ENCODE measurements at places on chromosomes 16 and 17. TPM values are rescaled to one million over a fixed set of nuclear protein-coding genes. Genes with fewer than 3 reads are reported as not detected.

The SEPTIN12 gene
- not detected for polyA plus RNA-seq

The ACBD4 gene
- polyA plus RNA-seq, result 17.9 TPM

The CHST6 gene
- not detected for polyA plus RNA-seq

The RNF112 gene
- not detected for polyA plus RNA-seq

The DHRS7B gene
- polyA plus RNA-seq, result 11.8 TPM

The AOC3 gene
- not detected for polyA plus RNA-seq

The GRB7 gene
- not detected for polyA plus RNA-seq

The KRTAP4-9 gene
- polyA plus RNA-seq, result not detected

The UTS2R gene
- not detected for polyA plus RNA-seq

DNA sequence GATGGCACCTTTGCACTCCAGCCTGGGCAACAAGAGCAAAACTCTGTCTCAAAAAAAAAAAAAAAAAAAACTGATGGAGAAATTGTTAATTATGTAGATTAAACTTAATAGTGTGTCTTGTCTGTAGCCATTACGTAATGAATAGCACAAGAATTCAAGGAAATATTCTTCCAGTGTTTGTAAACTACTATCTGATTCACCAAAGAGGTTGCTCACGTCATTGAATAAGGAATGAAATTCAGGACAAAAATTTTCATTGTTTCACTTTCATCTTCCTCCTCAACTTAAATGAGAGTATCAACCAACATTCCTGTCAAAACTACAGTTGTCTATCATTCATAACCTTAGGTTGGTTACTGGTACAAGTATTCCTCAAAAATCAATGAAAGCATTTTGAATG is 30.7 kb upstream of the MYO18A start:
- no peak for DNase-seq

DNA sequence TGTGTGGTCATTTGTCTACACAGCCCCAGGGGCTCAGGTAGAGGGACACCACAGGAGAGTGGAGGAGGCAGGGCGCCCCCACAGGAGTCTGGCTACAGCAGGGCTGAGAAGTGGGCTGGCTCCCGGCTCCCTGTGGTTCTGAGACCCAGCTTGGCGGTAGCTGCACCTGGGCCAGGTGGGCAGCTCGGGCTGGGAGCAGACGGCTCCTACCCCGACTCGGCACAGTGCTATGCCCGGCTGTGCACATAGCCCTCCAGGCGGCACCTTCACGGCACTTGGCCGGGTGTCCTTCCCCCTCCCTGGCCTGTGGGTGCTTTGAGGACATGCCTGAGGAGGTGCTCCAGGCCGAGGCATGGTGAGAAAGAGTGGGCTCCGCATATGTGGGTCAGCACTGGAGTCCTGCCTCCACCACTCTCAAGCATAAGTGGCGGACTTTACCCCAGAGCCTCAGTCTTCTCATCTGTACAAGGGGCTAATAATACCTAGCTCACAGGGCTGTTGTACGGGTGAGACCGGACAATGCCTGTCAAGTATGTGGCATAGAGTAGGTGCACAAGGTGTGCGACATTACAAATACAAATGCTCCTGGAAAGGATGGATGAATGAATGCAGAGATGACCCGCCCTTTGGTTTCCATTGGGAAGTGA is 50.1 kb upstream of the JPH3 start:
- no peak for DNase-seq

GRCh38 chr16:55232822-55233221 is 91.2 kb upstream of the IRX6 start:
- DNase-seq, result no peak

DNA sequence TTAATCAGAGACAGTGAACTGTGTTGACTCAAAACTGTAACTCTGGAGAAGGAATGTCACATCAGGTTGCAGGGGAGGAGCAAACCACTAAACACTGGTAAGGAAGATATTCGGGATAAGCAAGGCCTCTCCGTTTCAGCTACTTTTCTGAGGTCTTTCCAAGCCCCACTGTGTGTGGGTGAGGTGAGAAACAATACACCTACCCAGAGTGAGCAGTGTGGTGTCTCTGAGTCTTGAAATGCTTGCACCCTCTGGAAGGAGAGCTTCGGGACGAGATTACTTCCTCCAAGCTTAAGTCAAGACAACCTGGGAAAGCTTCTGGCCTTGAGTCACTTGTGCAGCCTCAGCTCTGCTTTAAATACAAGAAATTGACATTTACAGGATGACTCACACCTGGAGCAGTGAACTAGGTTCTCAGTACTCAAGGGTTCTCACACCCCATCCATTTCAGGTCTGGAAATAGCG is 2.5 kb upstream of the MAP3K14 start:
- no peak for DNase-seq

DNA sequence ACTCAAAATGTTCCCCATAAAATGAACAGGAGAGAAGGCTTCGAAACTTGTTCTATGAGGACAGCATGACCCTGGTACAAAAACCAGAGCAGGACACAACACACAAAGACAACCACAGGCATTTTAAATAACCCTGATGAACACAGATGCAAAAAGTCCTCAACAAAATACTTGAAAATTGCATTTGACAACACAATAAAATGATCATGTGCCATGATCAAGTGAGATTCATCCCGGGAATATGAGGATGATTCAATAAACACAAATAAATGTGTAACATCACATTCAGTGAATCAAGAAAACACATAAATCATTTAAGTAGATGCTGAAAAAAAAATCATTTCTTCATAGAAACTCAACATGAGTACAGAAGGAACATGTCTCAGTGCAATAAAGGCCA is 208.4 kb upstream of the WSB1 start:
- DNase-seq, result no peak

DNA sequence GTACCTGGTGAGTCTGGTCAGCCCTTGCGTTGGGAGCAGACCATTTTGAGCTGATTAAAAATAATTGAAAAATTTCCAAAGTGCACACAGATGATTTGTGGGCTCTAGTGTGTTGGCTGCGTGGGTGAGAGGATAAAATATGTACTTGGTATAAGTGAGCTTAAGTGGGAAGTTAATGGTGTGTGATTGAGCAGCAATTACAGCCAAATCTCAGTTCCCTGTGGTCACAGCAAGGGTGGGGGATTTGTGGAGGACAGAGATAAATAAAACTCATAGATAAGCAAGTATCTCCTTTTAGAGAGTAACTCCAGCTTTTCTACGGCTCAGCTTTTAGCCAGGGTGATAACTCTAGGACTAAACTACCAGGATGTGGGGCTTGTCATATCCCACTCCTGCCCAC is 390.4 kb downstream of the UTP18 start:
- DNase-seq, result no peak

- DNase-seq, result no peak
Measured at GRCh38 chr17:50660887-50661345, 26.2 kb downstream of the ABCC3 start.

DNA sequence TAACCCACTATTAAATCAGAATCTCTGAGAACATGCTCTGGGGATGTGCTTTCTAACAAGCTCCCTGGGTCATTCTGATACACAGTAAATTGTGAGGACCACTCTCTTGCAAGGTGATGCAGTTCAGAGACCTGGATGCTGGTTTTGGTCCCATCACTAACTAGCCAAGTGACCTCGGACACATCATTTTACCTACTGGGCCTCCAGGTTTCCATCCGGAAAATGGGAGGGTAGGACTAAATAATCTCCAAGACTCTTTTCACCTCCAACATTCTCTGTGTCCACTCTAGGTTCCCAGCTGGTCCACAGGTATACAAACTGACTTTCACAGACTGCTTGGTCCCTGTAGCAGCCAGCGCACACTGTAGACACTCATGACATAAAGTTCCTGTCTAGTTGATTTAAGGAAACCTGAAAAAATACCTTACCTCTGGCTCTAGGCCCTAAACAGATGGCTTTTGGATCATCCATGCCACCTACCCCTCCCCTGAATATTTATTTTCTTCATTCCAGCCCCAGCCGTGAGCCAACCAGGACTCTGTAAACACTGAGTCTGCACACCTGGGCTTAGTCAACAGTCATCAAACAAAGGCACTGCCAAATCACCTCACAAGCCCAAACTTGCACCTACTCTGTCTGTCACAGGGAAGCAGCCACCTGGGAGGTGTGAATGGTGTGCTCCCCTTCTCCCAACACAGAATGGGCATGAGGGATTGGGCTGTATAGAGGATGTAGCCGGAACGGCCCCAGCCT is 51.3 kb upstream of the MRPS23 start:
- DNase-seq, result no peak

- DNase-seq, result no peak
Measured at GRCh38 chr16:48997081-48997615, 284.5 kb downstream of the CBLN1 start.

- no peak for DNase-seq
Measured at GRCh38 chr16:57265850-57266530, 18.5 kb downstream of the PLLP start.

GRCh38 chr17:9566067-9566466 is 9.6 kb downstream of the STX8 start:
- no peak for DNase-seq

DNA sequence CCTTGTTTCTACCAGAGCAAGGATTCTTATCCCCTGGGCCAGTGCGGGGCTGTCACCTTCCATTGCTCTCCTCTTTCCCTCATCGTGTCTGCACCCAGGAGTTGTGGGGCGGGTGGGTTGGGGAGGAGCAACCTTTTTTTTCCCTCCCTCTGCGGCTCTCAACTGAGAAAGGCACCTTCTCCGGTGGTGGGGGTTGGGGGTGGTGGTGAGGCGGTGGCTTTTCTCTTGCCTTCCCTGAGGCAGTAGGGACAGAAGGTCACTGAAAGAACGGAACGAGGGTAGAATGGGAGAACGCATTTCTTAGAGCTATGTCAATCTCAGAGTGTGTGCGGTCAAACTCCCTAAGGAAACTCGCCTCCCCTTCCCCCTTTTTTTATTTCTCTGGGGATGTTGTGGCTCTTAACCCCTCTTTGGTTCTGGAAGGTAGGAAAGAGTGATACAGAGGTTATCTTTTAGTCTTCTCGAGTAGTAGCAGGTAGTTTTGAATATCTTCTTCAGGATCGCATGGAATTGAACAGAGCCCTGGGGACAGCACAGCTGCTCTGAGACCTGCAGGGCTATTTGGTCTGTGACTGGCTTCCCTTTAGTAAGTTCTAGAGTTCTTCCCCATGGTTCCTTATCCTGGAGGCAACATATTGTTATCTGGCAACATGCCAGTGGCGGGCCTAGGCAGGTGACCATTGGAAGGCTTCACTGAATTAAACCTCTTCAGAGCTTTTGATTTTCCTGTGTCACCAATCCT is 994 bp downstream of the CLTC start:
- peak; percentile 22 for DNase-seq

- no peak for DNase-seq
Measured at GRCh38 chr17:35088356-35088880, 24.9 kb upstream of the RFFL start.

GRCh38 chr17:51435171-51435552 is 174.8 kb downstream of the UTP18 start:
- DNase-seq, result no peak

GRCh38 chr17:20072692-20072992 is 63.5 kb downstream of the SPECC1 start:
- no peak for DNase-seq

DNA sequence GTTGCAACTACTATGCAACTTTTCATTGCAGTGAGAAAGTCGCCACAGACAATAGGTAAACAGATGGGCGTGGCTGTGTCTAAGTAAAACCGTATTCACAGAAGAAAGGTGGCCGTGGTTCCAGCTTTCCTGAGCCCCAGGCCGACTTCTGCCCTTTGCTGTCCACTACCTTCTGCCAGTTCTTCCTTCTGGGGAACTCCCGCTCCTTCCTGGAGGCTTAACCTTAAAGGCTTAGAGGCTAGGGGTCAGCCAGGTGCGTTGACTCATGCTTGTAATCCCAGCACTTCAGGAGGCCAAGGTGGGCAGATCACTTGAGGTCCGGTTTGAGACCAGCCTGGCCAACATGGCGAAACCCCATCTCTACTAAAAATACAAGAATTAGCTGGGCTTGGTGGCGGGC is 2.1 kb upstream of the SEPTIN12 start:
- DNase-seq, result no peak

- DNase-seq, result no peak
Measured at GRCh38 chr17:32357615-32358014, 7.7 kb downstream of the ZNF207 start.

- DNase-seq, result no peak
Measured at GRCh38 chr16:1262210-1262845, 6.5 kb downstream of the TPSD1 start.

- DNase-seq, result no peak
Measured at GRCh38 chr16:85101956-85102630, 10.2 kb downstream of the CIBAR2 start.

GRCh38 chr17:45296003-45296832 is 20.6 kb downstream of the MAP3K14 start:
- DNase-seq, result no peak

DNA sequence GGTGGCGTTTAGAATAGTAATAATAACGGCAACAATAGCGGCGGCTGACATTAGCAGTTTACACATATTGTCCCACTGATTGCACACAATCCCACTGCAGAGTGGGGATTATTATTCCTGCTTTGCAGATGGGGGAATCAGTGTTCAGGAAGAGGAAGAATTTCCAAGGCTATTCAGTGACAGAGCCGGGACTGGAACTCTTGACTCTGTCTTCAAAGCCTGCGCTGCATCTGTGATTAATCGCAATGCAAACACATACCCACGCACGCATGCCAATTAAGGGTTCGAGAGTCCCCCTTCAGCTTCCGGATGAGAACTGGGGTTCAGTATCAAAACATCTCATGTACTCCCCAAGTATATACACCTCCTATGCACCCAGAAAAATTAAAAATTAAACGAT is 29.2 kb downstream of the TMEM186 start:
- DNase-seq, result no peak

Data from CD4-positive, CD25-positive, alpha-beta regulatory T cell (primary cell).